ENCODE measurements at places on chromosomes 7 and 10.

GRCh38 chr10:18607503-18608378 lies 43.6 kb downstream of the NSUN6 start:
- peak; percentile 85 for DNase-seq

- no peak for DNase-seq
These were observed 450.2 kb downstream of the PLXNA4 start for GRCh38 chr7:132125872-132126595.

DNA sequence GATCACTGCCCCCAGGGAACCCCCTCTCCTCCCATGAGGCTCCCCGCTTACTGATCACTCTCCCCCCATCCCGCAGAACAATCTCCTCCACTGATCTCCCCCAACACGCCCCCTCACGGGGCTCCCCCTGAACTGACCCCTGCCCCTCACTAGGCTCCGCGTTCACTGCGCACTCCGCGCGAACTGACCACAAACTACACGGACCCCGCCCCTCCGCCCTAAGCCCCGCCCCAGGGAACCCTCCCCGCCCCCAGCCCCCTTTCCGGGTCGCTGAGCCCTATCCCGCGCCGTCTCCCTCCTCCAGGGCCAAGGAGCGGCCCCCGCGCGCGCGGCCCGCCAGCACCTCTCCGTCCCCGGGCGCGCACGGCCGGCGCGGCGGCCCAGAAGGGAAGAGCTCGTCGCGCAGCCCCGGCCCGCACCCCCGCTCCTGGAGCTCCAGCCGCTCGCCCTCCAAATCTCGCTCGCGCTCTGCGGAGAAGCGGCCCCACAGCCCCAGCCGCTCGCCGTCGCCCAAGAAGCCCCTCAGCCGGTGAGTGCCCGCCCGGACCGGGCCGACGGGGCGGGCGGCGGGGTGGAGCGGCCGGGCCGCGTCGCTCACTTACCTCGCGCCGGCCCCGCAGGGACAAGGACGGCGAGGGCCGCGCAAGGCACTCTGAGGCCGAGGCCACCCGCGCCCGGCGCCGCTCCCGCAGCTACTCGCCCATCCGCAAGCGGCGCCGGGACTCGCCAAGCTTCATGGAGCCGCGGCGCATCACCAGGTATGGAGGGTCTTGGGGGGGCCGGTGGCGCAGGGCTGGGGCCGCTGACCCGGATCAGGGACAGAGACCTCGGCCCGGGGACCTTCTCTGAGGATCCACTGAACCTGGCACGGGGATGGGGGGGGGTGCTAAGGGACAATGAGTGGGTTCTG lies 19.9 kb upstream of the HSPB1 start:
- no peak for DNase-seq

GRCh38 chr10:124250506-124250905 lies 157.1 kb upstream of the CHST15 start:
- DNase-seq, result no peak

DNA sequence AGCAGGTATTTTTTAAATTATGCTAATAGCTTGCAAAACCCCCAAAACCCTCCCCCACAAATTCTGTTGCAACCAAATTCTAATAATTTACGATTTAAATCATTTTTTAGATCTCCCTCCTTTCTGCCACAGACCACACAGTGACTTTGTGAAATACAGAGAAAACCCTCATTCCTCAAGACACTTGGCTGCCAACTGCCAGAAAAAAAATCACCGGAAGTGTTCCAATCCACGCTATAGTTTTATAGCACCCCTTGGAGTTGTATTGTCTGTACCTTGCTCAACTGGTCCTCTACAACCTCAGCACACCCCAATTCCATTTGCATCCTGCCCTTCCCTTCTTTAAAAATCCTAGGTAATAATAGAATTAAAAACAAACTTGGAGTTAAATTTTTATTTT lies 560.1 kb downstream of the PARD3 start:
- DNase-seq, result no peak
